ENCODE measurements at places on chromosomes 13 and 19. TPM values are rescaled to one million over a fixed set of nuclear protein-coding genes. Genes with fewer than 3 reads are reported as not detected.

DNA sequence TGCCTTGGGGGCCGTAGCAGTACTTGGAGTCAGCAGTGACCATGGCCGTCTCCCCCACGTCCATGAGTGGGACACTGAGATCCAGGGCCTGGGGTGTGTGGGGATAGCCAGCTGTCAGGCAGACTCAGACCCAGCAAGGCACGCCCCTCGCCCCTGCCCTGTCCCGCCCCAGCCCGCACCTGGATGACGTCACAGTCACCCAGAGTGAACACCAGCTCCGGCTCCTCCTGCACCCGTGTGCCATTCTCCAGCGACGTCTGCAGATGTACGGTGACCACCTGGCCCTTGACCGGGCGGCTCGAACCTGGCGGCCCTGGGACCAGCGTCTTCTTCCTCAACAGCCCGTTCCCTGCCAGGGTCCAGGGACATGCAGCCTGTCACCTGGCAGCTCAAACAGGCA is 4.0 kb downstream of the FKBP8 start:
- no peak for DNase-seq

GRCh38 chr13:59771272-59771671 is 392.5 kb downstream of the DIAPH3 start:
- DNase-seq = no peak

- DNase-seq = no peak
These were observed 167.2 kb downstream of the KLF5 start for GRCh38 chr13:73225990-73226389.

Gene PDX1
- not detected for total RNA-seq

DNA sequence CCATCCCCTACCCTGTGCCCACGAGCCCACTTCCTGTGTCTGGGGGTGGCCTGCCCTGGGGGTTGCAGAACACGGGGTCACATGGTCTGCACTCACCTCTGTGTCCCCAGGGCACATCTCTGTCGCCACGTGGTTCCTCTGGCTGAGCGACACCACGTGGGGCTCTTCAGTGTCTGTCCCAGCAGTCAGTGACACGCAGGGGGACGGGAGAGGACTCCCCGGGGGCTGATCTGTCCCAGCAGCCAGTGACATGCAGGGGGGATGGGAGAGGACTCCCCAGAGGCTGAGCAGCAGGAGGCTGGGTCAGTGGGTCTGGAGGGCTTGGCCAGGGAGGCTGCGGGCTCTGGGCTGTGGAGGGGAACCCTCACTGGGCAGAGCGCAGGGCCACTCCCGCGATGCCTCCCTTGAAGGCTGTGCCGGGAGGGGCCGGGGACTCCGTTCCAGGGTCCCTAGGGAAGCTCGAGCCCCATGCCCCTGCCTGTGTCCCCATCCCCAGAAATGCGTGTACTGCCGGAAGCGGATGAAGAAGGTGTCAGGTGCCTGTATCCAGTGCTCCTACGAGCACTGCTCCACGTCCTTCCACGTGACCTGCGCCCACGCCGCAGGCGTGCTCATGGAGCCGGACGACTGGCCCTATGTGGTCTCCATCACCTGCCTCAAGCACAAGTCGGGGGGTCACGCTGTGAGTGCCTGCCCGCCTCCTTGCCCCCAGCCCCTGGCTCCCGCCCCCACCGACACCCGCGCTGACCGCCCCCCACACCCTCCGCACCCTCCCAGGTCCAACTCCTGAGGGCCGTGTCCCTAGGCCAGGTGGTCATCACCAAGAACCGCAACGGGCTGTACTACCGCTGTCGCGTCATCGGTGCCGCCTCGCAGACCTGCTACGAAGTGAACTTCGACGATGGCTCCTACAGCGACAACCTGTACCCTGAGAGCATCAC is 174.8 kb downstream of the KDM4B start:
- DNase-seq = peak; percentile 37

Gene HOMER3
- 15.2 TPM for total RNA-seq

GRCh38 chr13:30352121-30352520 is 44.8 kb upstream of the KATNAL1 start:
- DNase-seq = no peak

- no peak for DNase-seq
These were observed 9.8 kb upstream of the FCHO1 start for GRCh38 chr19:17741456-17741855.

- no peak for DNase-seq
These were observed 53.0 kb downstream of the ARHGEF7 start for GRCh38 chr13:111168107-111168506.

Gene FXYD5
- total RNA-seq = 35.5 TPM

GRCh38 chr13:101880581-101880980 is 428.1 kb downstream of the ITGBL1 start:
- no peak for DNase-seq

Measured in left cardiac atrium (tissue), 4 donors.